ENCODE measurements at places on chromosomes 6 and 20.
A peak's percentile ranks its signal among the peaks of the same experiment; 100 is the strongest.

GRCh38 chr6:138569970-138570724 lies 70.9 kb upstream of the NHSL1 start:
- DNase-seq = no peak

DNA sequence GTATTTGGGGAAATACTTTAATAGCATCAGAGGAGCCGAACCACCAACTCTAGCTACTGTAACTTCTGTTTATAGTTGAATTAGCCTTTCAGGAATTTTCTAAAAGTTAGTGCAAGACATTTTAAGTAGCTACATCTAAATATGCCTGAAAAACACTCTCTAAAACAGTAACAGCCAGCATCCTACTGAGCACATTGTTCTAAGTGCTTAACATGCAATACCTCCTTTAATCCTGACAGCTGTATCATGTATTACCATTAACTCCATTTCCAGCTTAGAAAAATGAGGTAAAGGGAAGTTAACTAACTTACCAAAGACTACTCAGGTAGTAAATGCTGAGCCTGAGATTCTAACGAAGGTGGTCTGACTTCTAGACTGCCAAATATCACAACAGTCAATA lies 120.7 kb downstream of the DST start:
- no peak for DNase-seq

GRCh38 chr20:2907519-2907918 lies 34.2 kb downstream of the PTPRA start:
- DNase-seq = no peak

DNA sequence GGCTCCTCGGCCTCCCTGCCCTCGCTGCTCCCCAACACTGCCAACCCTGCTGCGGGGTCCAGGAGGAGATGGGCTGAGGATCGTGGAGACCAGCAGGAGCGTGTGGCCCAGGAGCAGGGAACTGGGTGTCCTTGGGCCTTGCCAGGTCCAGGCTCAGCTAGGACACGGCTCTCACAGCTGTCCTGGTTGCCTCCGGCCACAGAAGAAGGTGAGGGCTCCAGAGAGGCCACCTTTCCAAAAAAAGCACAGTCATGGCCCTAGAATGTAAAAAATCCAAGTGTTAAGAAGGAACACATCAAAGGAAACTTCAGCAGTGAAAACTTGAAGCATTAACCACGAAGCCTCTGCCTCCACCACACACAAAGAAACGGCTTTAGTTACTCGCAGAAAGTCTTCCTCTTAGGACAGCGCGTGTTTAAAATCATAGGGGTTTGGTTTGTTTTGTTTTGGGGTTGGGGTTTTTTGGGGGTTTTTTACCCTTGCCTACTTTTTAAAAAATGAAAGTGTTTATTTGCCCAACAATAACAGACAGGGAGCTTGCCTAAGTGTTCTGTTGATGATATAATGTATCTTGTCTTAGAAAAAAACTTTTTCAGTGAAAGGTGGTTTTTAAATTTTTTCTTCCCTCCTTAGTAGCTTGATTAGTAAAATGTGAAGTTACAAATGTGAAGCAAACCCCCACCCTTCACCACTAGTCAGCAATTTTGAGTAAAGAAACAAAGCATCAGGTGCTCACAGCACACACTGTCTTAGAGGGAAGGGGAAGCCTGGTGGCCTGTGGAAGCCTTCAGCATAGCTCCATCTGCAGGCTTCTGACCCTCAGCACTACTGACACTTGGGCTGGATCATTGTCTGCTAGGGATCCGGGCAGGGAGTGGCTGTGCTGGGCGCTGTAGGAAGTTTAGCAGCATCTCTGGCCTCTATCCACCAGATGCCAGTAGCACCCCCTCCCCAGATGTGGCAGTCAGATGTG lies 60.0 kb downstream of the PTPN1 start:
- peak; percentile 50 for DNase-seq

DNA sequence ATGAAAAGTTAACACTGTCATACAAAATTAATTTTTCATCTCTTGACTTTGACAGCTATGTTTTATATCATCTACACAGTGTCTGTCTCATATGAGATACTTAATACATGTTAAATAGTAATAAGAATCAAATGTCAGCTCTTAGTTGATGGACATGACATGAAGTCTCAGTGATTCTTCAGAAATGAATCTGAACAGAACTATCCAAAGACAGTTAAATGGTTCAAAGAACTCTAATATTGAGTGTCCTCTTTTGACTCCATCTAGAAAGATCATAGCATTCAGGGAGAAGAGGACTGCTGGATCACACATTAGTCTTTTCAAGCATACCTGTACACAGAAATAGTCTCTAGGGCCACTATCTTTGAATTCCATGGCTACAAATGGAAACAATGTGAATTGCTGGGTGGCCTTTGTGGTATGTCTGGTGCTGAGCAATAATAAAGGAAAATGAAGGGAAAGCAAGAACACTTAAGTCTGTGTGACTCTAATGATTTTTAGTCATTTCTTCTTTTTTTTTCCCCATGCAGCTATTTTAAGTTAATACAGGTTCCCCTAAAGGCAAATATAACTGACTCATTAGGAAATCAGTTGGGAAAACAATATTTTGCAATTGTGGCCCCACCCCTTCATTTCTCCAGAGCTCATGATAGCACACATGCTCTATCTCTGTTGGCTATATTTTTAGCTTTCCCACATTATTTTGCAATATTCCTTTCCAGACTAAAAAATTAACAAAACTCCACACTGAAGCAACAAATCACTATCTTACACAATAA lies 367.5 kb downstream of the GRIK2 start:
- no peak for DNase-seq

GRCh38 chr6:158567871-158568401 lies 8.0 kb downstream of the TMEM181 start:
- peak; percentile 9 for DNase-seq

DNA sequence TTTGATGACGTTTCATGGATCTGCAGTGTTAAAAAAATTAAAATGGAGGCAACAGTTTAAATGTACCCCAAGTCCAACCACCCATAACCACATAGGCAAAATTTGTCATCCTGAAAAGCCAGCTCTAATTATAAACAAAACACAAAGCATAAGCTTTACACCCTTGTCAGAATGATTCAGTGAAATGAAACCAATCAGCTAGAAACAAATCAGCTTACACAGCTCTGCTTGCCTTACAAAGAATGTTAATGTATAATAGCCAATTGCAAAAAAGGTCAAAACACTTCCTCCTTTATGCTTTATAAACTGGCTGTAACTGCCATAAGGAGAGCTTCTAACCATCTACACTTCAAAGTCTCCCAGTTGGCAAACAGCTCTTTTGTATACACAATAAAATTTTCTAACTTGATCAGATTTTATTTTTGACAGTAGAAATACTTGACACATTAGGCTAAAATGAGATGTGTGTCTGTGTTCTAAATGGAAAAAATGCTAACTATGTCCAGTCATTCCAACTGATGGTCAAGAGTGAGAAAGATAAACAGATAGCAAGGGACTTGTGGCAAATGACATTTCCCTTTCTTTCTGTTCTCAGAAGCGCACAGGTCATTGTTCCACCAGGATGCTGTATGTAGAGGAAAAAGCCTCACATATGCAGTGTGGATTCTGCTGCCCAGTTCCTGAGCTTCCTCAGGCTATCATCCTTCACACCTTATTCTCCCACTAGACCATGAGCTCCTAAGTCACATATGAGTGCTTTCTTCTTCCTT lies 344.3 kb upstream of the ID4 start:
- no peak for DNase-seq

DNA sequence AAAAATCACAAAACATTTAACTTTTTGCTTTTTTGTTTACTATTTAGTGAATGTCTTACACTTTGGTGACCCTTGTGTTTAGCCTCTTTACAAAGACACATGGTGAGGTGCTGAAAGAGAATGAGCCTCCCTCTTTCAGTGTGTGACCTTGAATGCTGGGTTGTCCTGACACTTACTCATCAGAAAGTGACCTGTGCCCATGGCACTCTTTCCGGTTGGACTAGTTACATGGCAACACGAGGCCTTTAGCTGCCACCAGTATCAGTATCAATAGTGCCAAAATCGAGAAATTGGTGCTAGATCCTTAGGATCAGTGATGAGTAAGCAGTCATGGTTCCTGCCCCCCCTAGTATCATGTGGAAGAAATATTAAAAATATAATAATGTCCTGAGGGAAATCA lies 1.7 kb upstream of the RPL7L1 start:
- DNase-seq = no peak

DNA sequence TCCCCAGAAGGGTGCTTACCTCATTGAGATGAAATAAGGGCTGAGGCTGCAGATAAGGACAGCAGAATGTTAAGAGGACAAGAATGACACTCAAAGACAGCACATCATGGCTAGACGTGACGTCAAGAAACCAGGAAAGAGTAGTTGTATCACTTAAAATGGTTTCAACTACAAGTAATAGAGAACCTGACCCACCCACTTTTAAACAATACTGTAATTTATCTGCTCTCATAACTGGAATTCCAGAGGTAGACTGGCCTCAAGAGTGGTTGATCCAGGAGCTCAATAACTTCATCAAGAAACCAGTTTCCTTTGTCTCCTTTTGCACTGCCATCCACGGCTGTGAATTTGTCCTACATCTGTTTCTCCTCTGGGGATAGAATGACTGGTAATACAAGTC lies 187.1 kb downstream of the EYA4 start:
- DNase-seq = no peak

GRCh38 chr20:12074111-12074655 lies 156.5 kb downstream of the BTBD3 start:
- no peak for DNase-seq

DNA sequence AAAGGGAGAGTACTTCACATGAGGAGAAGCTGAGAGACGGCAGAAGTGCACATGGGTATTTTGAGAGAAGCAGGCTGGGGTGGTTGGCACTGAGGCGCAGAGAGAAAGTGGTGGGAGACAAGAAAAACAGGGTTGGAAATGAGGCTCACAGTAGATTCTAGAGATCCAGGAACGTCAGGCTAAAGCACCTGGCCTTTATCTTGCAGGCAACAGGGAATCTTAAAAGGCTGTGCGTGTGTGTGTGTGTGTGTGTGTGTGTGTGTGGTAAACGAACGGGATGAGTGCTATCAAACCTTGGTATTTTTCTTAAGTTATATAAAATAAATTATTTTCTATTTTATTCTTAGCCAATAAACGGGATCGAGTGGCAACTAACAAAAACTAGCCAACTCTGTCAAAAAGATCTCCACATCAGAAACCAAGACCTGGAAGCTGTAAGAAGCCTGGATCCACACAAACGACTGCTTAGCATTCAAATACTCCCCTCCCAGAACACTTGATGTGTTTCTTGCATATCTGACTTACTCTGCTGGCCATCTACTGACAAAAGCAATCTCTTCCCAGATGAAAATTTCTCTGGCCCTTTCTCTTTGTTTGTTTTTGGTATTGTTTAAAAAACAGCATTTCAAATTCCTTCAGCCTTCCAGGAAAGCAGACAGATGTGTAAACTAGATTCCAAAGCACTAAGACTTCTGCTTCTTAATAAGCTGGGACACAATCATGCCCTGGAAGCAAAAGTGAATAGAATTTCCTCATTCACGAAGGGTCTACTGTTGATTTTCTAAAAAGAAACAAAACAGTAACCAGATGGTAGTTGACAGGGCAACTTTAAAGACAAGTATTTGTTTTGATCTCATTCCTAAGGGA lies 44.8 kb upstream of the FABP7 start:
- DNase-seq = no peak

GRCh38 chr6:168343239-168344150 lies 23.9 kb upstream of the DACT2 start:
- no peak for DNase-seq

- no peak for DNase-seq
Observed at GRCh38 chr6:105941621-105942412, 144.3 kb upstream of the PRDM1 start.

- no peak for DNase-seq
Observed at GRCh38 chr20:23082846-23083552, 3.1 kb downstream of the CD93 start.

DNA sequence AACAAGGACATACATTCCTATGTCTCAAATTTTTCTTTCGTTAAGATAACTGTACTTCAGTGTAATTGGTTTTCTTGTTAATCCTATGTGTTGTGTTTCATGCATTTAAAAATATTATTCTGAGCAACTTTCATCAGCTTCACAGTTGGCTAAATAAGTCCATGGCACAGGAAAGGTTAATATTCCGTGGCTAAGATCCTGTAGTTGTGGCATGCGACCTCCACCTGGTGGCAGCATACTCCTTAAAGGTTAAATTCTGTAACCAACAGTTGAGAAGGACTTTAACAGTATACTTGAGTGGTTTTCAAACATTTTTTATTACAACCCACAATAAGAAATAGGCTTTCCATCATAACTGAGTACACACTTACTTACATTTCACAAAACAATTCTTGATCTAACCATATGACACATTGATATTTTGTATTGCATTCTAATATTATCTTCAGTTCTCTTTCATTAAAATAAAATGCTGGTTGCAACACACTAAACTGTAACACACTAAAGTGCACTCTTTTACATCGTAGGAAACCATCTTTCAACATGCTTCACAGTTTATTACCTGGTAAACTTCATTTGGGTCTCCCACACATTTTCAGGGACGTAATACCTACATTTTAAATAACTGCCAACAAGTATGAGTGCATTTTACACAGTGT lies 118.3 kb downstream of the SLX4IP start:
- peak; percentile 16 for DNase-seq

DNA sequence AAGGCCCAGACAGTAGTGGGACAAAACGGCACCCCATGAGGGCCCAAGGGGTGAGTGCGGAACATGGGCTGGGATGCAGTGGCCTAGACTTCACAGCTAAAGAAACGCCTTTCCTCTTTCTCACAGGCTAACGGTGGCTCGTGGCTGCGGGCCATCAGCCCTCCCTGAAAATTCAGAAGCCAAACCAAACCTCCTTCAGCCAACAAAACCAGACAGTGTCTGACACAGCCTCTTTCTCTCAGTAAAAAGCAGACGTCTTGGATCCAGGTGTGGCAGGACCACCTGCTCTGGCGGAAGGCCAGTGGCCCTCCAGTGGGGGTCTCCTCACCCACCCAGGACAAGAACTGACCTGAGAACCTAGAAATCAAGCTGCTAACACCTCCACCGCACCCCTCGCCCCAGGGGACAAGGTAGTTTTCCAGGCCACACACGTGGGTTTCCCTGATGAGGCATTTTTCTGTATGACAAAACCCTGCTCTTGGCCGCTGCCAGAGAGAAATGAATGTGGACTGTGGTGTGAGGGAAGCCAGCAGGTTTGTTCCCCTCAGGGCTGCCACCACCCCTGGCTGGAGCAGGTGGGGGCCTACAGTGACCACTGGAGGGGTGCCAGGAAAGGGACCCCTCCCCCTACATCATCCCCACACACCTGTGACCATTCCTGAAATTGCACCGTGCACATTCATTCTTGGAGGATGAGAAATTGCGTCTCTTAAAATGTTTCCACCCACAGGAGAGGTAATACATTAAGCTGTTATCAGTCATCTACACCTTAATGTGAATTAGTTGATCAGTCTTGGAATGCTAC lies 76.8 kb upstream of the PIM1 start:
- no peak for DNase-seq

- DNase-seq = peak; percentile 78
Observed at GRCh38 chr6:52416629-52417151, 3.5 kb upstream of the EFHC1 start.

DNA sequence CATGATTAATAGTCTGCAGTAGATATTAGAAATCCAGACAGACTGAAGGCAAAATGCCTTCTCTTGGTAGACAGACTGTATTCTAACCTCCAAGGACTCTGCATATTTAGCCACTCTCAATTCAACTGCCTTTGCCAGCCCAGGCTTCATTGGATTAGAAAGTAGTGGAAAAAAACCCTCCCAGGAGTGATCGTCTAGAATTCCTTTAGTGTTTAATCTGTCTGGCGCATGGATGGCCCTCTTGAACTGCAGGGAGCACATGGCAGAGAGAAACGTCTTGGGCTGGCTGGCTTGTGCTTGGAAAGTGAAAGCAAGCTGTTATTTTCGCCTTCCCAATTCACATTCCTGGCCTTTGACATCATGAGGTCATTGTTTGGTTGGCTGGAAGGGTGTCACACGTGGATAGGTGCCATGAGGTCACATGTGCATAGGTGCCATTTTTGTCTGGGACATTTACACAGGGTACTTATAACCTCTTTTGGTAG lies 30.9 kb upstream of the NEDD9 start:
- no peak for DNase-seq
